ENCODE measurements at places on chromosomes 1 and 21.

- no peak for DNase-seq
Measured at GRCh38 chr1:115530407-115530806, 111.4 kb upstream of the VANGL1 start.

- DNase-seq = no peak
Measured at GRCh38 chr1:97238816-97239215, 517.2 kb downstream of the PTBP2 start.

DNA sequence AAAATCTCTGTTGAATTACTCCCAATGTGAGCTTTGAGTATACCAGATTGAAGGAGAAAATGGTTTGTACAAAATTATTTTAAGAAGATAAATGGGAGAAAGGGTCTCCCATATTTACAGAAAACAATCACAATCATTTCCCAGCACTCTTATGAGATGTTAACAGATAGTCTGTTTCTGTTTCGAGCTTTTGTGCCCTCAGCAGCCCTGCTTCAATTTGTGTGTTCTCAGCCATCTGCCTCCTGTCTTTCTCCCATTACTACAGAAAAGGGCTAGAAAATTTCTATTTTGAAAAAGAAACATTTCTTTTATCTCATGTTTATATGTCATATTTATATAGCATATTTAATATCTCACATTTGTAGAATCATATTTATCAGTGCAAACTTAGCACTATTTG, 498.4 kb downstream of the TTLL7 start:
- DNase-seq = no peak

GRCh38 chr1:52834798-52835197, 7.8 kb upstream of the ZYG11A start:
- DNase-seq = no peak

DNA sequence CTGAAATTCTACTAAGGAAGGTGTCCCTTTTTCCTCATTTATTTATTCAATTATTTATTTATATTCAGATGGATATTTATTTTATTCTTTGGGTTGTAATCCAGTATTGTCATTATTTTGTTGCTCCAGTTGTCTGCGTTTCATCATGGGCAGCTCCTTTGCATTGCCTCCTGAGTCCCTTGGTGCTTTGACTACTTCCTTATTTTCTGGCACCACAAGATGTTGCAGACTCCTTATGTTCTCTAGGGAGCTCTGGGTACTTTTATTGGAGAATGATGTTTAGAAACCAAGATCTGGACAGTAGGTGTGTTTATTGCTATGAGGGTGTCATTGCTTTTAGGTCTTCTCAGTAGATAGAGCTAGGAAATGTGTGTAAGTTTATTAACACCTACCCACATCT, 59.9 kb upstream of the ERRFI1 start:
- DNase-seq = no peak

GRCh38 chr1:65896721-65897120, 104.0 kb downstream of the PDE4B start:
- no peak for DNase-seq

DNA sequence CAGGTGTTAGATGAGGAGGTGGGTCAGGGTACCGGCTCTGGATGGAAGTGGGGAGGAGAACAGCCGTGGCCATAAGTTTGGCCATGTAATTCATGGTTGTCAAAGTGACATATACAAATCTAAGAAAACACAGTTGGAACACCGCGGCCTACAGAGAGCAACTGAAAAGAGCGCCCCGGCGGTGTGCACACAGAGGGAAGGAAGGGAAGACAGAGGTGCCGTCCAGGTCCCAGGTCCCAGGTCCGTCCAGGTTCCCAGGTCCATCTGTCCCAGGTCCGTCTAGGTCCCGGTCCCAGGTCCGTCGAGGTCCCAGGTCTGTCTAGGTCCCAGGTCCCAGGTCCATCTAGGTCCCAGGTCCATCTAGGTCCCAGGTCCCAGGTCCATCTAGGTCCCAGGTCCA, 4.5 kb upstream of the MRPL20 start:
- no peak for DNase-seq

Data from central memory CD8-positive, alpha-beta T cell (primary cell).